ENCODE measurements at places on chromosomes 16 and 17.
A peak's percentile ranks its signal among the peaks of the same experiment; 100 is the strongest.

GRCh38 chr16:30523768-30524574 is 2.4 kb downstream of the ZNF768 start:
- DNase-seq: no peak

GRCh38 chr17:27868565-27868964 is 24.6 kb downstream of the LYRM9 start:
- no peak for DNase-seq

- peak; percentile 22 for DNase-seq
These were observed 28.3 kb downstream of the NPLOC4 start for GRCh38 chr17:81608605-81609004.

GRCh38 chr16:6558126-6558525 is 774.5 kb upstream of the RBFOX1 start:
- no peak for DNase-seq

DNA sequence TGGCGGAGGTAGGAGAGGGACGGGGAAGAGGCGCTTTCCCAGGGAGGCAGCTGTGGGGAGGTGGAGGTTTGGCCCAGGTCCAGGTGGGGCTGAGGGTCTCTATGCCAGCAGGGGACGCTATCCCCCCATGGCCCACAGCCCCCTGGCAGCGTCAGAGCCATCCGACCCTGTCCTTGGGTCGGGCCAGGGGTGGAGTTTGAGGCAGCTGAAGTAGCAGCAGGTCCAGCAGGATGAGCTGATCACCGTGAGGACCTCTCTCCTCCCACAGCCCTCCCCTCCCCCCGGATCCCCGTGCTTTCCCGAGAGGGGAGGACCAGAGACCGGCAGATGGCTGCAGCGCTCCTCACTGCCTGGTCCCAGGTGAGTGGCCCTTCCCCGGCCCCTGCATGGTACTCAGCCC is 3.2 kb downstream of the ZNF205 start:
- DNase-seq: no peak

DNA sequence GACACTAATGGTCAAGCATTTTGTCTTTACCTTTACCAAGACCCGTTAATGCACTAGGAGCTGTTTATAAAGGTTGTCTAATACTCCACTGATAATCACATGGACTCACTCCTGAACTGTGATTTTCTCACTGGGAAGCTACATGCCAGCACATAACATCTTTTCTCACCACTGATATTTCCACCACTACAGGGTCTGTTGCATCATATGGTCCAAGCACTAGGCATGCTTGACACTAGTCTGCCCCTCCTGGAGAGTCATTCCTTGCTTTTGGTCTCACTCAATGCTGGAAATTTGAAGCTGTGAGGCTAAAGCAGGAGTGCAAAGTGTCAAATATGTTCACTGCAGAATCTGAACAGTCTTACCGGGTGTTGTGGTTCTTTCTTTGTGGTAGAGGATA is 1576.8 kb downstream of the CDH8 start:
- DNase-seq: no peak

GRCh38 chr17:39706383-39706782 is 6.5 kb downstream of the ERBB2 start:
- DNase-seq: no peak

- DNase-seq: no peak
These were observed 67.9 kb downstream of the CPPED1 start for GRCh38 chr16:12735805-12736204.

GRCh38 chr17:50034498-50035364 is 21.2 kb upstream of the ITGA3 start:
- DNase-seq: peak; percentile 91

- no peak for DNase-seq
These were observed 21.0 kb upstream of the MTMR4 start for GRCh38 chr17:58535431-58535830.

DNA sequence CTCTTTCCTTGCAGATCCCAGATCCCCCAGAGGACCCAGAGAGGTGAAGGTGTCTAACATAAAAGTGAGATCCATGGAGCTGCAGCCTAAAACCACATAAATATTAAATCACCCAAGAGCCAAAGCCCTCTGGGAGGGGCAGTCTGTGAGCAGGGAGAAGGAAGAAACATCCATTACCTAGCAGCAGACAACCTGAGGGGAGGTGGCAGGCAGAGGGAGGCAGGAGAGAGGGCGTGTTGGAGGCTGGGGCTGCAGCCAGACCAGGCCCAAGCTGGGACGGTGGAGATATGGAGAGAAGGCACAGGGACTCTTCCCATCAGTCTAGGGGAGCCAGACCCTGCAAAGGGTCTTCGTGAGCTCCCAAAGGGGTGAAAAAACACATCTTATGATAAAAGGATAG is 101.1 kb downstream of the SHISA6 start:
- no peak for DNase-seq

- no peak for DNase-seq
These were observed 32.4 kb upstream of the NOL11 start for GRCh38 chr17:67685351-67685750.

DNA sequence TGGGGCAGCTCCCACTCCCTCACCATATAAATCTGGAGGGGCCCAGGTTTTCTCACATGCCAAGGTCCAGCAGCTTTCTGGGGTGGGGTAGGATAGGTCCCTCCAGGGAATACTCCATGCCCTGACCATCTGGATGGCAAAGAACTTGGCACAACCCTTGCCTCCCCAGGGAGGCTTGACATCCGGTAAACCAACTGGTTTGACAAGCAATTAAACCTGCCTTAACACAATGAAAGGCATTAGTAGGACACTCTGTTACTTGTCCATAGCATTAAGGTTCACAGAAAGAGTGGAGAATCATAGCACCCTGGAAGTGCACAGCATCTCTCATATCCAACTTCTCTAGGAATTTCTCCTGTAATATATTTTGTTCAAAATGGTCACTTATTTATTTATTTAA is 63.9 kb upstream of the MAF start:
- no peak for DNase-seq

- DNase-seq: no peak
These were observed 62.7 kb downstream of the FOXK2 start for GRCh38 chr17:82582213-82582612.

GRCh38 chr16:78553268-78554039 is 454.0 kb downstream of the WWOX start:
- no peak for DNase-seq

DNA sequence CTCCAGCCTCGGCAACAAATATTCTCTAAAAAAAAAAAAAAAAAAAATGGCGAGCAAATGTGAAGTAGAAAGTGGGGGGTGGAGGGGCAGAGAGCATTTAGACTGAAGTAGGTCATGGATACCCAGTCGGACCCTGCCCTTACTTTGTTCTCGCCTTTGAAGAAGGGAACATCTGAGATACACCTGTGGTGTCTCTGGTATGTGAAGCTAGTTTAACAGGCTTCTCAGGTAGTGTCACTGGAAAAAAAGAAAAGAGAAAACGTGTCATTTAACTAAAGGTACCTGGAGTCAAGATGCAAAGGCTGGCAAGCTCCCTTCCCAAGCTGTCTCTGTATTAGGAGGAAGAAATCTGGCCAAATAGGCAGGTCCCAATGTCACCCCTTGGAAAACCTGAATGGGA is 8.0 kb downstream of the FBF1 start:
- no peak for DNase-seq

GRCh38 chr16:80369138-80369958 is 171.4 kb upstream of the DYNLRB2 start:
- no peak for DNase-seq
